Activated T-cell treated with anti-CD3 and anti-CD28 coated beads, Interleukin-2, amount 50 U/mL, for 72 hours (primary cell): ENCODE measurements at places on chromosomes 2 and 18. TPM values are rescaled to one million over a fixed set of nuclear protein-coding genes. Genes with fewer than 3 reads are reported as not detected.

- H3K27me3 ChIP-seq = peaks cover 21% of the 10 kb centered on the region
- DNase-seq = no peak
- peak overlapping the region; percentile 70 for H3K27ac ChIP-seq
- peaks cover 14% of the 10 kb centered on the region for H3K4me1 ChIP-seq
Measured at GRCh38 chr2:8424997-8425900, 256.6 kb upstream of the ID2 start.

- no peaks in the 10 kb centered on the region for H3K4me1 ChIP-seq
- H3K27ac ChIP-seq = no peak overlapping the region
- no peaks in the 10 kb centered on the region for H3K27me3 ChIP-seq
- no peak for DNase-seq
Measured at GRCh38 chr2:140416577-140416976, 1636.4 kb upstream of the NXPH2 start.

- H3K4me3 ChIP-seq = no peak overlapping the region
- DNase-seq = no peak
- no peaks in the 10 kb centered on the region for H3K4me1 ChIP-seq
- peaks cover 16% of the 10 kb centered on the region for H3K27me3 ChIP-seq
Measured at GRCh38 chr18:14031053-14031452, 101.2 kb downstream of the ZNF519 start.

- peaks cover 32% of the 10 kb centered on the region for H3K36me3 ChIP-seq
- no peaks in the 10 kb centered on the region for H3K4me1 ChIP-seq
- no peaks in the 10 kb centered on the region for H3K27me3 ChIP-seq
- H3K4me3 ChIP-seq = no peak overlapping the region
Measured at GRCh38 chr2:143623231-143623908, 494.2 kb downstream of the ARHGAP15 start.

Gene CYP27A1
- 0.31 TPM for total RNA-seq

Gene TRIB2
- total RNA-seq = 4.1 TPM

Gene QPCT
- 0.35 TPM for total RNA-seq

Gene HOXD10
- not detected for total RNA-seq

Gene DNER
- total RNA-seq = not detected
